ENCODE measurements at places on chromosomes 2 and 18. TPM values are rescaled to one million over a fixed set of nuclear protein-coding genes. Genes with fewer than 3 reads are reported as not detected.
A peak's percentile ranks its signal among the peaks of the same experiment; 100 is the strongest.

The TMEM18 gene
- total RNA-seq, result 35.9 TPM

GRCh38 chr2:9655441-9656269, 24.9 kb upstream of the YWHAQ start:
- DNase-seq, result no peak

The ANO7 gene
- 3.8 TPM for total RNA-seq

- no peak for DNase-seq
Measured at GRCh38 chr2:104746299-104746698, 107.6 kb upstream of the POU3F3 start.

The CRYGD gene
- total RNA-seq, result not detected

DNA sequence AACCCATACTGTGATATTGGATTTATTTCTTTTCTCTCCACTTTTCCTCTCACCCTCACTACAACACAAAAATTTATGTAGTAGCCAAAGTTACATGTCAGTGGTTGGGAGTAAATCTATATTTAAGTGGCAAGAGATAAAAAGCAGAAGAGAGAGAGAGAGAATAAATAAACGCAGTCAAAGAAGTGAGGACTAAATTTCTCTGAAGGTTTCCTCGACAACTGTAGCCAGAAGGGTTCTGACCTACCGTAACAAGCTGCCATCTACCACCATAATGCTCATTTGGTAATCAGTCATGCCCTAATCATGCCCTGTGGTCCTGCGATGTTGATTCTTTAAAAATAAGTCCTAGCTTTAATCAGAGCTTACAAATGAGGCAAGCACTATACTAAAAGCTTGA, 9.1 kb downstream of the ARHGAP28 start:
- no peak for DNase-seq

DNA sequence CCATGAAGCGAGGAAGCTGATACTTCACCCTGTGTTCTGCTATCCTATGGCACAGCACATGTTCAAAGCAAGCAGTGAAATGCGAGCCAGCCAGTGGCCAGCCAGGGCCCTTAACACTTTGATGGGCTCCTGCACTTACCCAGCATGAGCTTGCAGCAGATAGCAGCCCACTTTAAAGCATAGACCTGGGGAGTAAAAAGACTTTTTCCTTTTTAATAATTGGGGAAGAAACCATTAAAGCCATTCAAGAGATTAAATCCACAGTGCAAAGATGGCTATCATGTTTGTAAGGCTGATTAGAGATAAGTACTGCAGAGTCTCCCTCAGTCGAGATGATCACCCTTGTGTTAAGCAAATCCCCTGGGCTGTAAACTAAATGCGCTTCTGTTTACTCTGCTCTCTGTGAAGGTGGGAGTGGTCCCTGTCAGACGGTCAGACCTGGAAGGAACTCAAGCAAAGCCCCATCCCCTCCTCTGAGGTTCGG, 15.7 kb downstream of the CCBE1 start:
- DNase-seq, result no peak

The SLC4A3 gene
- 25.7 TPM for total RNA-seq

GRCh38 chr18:64099244-64099643, 49.6 kb downstream of the LINC00305 start:
- DNase-seq, result no peak

DNA sequence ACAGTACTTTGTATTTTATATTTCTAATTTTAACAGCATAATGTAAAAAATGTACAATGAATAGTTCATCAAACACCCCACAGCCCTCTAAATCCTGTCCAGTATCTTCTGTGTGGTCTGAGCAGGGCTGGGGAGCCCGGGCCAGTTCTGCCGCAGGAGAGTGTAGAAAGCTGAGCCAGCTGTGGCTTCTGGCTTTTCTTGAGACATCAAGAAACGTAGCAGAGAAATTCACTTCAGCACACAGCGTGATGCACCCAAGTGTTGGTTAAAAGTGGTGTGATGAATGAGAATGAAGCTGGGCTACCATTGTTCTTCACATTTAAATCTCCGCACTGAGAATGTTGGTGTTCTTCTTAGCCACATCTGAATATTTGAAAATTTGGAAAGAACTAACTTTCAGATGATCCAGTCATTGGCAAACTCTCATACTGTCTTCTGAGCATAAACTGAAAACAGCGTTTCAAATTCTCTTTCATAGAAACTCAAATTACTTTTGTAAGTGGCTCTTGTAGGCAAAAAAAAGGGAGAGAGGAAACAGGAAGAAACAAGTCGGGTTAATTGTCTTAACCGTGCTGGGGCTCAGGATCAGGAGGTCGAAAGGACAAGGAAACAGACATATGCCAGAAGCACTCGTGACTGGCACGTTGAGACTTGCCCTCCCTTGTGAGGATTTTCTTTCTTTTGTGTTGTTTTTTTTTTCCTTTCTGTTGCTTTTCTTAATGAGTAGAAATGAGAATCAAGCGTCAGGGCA, 23.4 kb upstream of the TMEM87B start:
- DNase-seq, result no peak

DNA sequence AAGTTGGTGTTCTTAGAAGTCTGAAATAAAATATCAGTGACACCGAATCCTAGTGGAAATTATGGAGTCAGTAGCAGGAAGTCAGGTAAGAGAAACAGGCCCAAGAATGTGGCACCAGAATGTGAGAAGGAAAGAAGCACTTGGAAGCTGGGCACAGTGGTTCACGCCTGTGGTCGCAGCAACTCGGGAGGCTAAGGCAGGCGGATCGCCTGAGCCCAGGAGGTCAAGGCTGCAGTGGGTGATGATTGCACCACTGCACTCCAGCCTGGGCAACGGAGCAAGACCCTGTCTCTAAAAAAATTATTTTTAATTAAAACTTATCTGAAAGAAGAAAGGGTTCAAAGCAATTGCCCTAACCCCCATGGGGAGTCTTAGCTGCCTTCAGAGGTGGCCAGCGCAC, 268.3 kb upstream of the SALL3 start:
- no peak for DNase-seq

GRCh38 chr18:78804206-78805030, 175.2 kb upstream of the SALL3 start:
- no peak for DNase-seq

The CCDC141 gene
- 1.2 TPM for total RNA-seq

GRCh38 chr2:28539118-28539541, 43.3 kb downstream of the PLB1 start:
- no peak for DNase-seq

DNA sequence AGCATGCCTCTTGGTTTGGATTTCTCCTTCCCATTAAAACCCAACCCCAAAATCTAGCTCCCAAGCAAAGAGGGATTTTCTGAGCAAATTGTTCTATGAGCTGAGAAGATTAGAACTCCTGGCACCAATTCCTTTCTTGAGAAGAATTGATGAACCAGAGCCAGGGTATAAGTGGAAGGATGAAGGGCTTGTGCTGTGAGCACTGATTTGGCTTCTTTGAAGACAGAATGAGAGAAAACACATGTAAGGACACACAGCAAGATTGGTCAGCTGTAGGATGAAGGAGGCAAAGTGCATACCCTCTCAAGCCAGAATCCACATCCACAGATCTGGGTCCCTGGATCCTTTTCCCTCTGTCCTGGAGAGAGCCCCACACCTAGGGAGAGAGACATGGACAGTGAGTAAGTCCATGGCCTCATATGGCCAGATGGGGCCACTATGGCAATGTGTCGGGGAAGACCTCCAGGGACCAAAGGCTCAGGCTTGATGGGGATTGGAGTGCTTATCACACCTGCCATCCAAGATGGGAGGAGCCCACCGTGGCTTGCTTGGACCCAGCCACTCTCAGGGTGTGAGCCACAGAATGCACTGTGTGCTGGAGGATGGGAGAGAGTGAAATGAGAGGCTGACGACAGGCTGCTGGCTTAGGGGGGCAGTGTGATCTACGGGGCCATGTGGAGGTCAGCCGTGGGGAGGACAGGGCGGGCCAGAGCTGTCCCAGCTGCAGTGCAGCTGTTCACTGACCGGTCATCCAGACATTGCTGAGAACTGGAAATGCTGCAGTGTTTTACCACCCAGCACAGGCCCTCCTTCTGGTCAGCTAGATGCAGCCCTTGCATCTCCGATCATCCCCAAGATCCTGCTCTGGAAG, 339.8 kb downstream of the CYP26B1 start:
- peak; percentile 38 for DNase-seq

- DNase-seq, result no peak
Measured at GRCh38 chr2:62347563-62348270, 151.8 kb downstream of the B3GNT2 start.

- DNase-seq, result no peak
Measured at GRCh38 chr2:217933617-217933993, 69.2 kb downstream of the TNS1 start.

GRCh38 chr2:68418855-68419254, 48.2 kb downstream of the FBXO48 start:
- DNase-seq, result no peak

The SERPINB13 gene
- 0.27 TPM for total RNA-seq

DNA sequence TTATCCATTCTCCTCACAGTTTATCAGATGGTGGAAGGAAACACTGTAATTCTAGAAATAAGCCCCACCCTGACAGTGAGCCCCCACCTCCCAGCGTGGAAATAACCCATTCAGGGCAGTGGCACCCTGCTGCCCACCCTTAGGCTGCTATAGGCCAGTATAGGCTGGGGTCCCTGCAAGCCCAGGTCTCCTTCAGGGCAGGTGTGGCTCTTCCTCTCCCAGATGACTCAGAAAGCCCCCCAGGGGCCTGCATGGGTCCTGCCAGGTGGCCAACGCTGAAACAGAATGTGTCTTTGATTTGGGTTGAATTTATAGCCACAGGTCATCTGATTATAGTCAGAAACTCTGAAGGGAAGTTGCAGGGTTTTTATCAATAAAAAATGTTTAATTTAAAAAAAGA, 136.4 kb downstream of the SH3RF3 start:
- DNase-seq, result no peak

The ZBTB14 gene
- total RNA-seq, result 14.6 TPM

DNA sequence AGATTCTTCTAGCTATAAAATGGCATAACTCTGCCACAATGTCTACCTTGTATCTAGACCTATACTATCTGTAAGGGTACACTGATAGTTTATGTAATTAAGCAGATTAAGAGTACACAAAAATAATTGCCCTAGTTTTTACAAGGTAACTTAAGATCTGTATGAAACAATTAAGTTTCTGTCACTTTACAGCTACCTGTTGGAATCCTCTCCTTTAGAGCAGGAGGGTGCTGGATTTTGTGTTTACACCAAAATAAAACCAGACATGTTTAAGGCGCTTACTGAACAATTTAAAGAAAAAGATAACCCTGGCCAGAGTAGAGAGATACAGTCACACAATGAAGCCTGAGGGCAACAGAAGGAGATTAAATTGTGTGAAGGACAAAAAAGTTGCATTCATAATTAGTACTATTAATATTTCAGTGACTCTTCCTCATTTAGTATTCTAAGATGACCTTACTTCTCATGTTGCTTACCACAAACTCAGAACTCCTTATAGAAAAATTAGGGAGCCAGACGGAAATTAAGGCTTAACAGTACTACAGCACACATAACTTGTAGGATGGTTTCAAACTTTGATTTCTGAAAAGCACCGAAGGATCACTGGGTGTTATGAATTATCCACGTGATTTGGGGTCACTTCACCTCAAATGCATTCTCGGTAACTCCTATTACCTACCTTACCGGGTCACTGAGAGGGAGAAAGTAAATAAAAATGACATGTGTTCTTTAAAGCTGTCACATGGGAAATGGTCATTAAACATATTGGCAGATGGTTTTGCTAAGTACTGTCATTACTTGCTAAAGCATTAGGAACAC, 1.0 kb downstream of the DARS1 start:
- no peak for DNase-seq

DNA sequence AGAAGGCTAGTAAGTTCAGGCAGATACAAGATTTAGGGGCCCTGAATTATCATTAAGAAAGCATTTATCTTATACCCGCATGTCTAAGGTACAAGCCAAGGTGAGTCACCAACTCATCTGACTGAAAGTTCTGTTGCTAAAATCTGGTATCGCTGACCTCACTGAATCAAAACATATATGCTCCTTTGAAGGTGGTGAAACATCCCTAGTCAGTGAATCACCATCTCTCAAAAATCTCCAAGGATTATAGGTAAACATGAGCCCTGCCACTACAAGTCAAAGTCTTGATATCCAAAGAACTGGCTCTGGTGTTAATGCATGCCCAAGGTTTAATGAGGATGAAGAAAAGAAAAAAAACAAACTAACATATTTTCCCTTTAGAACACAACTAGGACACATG, 43.5 kb downstream of the IRS1 start:
- DNase-seq, result no peak

DNA sequence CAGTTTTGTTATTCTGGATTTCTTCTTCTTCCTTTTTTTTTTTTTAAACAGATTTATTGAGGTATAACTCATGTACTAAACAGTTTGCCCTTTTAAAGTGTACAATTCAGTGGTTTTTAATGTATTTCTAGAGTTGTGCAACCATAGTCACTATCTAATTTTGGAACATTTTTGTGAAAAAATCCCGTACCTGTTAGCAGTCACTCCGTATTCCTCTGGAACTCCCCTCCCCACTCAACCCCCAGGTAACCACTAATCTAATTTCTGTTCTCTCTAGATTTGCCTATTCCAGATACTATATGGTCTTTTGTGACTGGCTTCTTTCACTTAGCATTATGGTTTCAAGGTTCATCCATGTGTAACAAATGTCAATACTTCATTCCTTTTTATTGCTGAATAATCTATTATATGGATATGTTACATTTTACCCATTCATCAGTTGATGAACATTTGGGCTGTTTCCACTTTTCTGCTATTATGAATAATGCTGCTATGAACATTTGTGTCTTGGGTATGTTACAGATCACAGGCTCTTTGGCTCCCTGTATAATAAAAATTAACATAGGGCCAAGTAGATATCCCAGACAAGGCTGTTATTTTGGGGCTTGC, 21.9 kb downstream of the EHBP1 start:
- DNase-seq, result no peak

DNA sequence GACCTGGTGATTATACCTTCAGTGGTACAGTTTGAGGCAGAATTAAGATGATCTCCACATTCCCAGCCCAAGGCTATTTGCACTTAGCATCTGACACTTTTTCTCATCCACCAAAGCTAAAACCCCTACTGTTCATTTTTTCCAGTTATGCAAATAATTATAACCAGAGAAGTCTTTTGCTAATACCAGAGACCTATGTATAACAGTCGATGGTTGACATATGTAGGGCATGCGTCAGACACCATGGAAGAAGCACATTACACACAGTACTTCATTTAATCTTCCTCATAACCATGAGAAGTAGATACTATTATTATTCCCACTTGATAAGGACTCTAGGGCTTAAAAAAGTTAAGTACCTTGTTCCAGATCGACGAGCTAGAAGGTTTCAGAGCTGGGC, 36.5 kb downstream of the AP1S3 start:
- no peak for DNase-seq

DNA sequence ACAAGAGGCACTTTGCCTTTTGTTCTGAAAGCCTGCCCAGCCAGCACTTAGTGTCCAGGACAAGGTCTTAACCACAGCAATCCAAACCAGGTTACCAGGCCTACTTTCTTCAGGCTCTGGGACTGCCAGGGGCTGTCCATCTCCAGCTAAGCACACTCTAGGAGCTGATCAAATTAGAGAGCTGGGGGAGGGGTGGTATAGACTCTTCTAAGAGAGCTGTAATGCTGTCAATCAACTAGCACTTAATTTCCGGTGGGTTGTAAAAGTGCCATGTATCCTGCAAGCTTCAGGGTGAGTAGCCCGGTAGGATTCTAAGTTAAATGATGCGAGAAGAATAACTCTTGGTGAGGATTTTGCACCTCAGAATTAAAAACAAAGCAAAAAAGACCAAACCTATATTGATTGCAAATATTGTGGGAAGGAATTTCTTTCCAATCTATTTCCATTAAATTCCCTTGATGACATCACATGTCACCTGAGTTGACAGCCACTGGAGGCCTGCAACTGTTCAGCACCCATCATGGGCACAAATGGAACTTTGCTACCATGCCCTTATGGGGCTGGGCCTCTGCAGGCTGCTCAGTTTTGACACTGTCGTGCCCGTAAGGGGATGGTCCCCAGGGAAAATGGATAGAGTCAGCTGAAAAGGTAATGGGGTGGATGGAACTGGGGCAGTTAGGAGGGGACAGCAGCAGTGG, 8.7 kb upstream of the COX7A2L start:
- no peak for DNase-seq
